ENCODE measurements at places on chromosomes 2 and 18. TPM values are rescaled to one million over a fixed set of nuclear protein-coding genes. Genes with fewer than 3 reads are reported as not detected.

- H3K4me3 ChIP-seq = no peak overlapping the region
- no peaks in the 10 kb centered on the region for H3K27me3 ChIP-seq
- DNase-seq = no peak
- no peaks in the 10 kb centered on the region for H3K36me3 ChIP-seq
Observed at GRCh38 chr18:76656925-76657827, 162.1 kb upstream of the ZNF516 start.

DNA sequence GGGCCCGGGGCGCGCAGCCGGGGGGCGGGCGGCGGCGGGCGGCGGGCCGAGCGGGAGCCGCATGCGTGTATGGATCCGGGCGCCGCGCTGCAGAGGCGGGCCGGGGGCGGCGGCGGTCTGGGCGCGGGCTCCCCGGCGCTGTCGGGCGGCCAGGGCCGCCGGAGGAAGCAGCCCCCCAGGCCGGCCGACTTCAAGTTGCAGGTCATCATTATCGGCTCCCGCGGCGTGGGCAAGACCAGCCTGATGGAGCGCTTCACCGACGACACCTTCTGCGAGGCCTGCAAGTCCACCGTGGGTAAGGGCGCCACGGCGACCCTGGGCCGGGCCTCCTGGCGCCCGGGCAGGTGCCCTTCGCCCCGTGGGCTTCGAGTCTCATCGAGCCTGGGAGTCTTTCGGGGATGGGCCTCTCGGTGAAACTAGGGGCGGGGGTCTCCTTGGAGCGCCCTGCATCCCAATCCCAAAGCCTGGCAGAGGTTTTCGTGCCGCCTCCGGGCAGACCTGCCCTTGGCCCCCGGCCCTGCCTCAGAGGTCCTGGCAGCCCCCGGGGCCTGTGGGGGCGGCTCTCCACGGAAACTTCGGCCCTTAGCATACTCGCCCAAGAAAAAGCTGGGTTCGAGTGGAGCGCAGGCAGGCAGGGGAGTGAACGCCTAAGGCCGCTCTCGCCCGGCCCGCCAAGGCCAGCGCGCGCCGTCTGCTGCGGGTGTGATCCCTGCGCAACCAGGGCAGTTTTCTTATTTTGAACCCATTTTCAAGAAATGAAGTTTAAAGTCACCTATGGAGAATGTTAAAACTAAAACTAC, 622 bp downstream of the RAB12 start:
- H3K4me3 ChIP-seq = peak overlapping the region; percentile 83
- peaks cover 12% of the 10 kb centered on the region for H3K4me1 ChIP-seq
- peaks cover 13% of the 10 kb centered on the region for H3K36me3 ChIP-seq
- DNase-seq = no peak
- H3K27me3 ChIP-seq = no peaks in the 10 kb centered on the region

DNA sequence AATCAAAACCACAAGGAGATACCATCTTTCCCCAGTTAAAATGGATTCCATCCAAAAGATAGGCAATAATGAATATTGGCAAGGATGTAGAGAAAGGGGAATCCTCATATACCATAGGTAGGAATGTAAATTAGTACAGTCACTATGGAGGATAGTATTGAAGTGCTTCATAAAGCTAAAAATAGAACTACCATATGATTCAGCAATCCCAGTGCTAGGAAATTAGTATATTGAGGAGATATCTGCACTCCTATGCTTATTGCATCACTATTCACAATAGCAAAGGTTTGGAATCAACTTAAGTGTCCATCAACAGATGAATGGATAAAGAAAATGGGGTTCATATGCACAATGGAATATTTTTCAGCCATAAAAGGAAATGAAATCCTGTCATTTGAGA, 251.2 kb downstream of the ZNF804A start:
- H3K4me3 ChIP-seq = no peak overlapping the region
- H3K36me3 ChIP-seq = no peaks in the 10 kb centered on the region
- H3K27ac ChIP-seq = no peak overlapping the region

REG1B gene
- total RNA-seq = 2.3 TPM

DNA sequence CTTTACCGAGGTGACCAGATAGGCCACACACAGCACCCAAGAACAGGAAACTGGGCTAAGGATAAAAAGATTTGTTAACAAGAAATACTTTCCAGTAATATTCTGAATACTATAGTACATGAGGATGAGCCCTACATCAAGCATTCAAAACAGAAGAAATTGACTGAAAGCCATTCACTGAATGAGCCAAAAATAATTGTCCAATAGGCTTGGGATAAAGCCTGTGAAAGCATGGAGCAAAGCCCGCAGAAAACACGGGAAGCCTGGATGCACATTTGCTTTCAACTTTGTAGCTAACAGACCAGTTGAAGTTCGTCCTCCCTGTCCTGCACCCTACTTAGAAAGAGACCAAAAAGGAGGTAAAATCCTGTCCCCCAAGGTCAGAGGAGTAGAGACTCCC, 56.3 kb downstream of the DIPK1C start:
- H3K27me3 ChIP-seq = peaks cover 40% of the 10 kb centered on the region
- no peaks in the 10 kb centered on the region for H3K4me1 ChIP-seq
- H3K36me3 ChIP-seq = no peaks in the 10 kb centered on the region

DNA sequence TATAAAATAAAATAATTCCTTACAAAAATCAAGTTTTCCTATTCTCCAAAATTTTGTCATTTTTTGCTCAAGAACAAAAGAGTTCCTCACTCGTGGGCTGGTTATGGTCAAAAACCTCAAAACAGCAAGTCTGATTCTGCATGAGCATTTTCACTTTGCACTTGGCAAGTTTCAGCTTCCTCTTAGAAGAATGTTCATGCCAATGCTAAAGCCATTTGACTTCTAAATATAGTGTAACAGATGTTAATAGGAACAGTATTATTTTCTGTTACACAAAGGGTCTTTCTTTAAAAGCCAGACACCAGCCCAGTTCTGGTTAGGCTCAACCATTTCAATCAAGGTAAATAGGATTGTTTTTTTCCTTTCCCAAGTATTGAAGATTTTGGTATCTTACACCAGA, 261.3 kb upstream of the CCDC68 start:
- no peak overlapping the region for H3K4me3 ChIP-seq
- no peaks in the 10 kb centered on the region for H3K4me1 ChIP-seq
- H3K36me3 ChIP-seq = no peaks in the 10 kb centered on the region
- no peak for DNase-seq

- no peaks in the 10 kb centered on the region for H3K4me1 ChIP-seq
- H3K4me3 ChIP-seq = no peak overlapping the region
- H3K27ac ChIP-seq = no peak overlapping the region
- peaks cover 32% of the 10 kb centered on the region for H3K27me3 ChIP-seq
Observed at GRCh38 chr2:27713201-27713600, 49.5 kb downstream of the SLC4A1AP start.

- no peak overlapping the region for H3K4me3 ChIP-seq
- no peak for DNase-seq
- H3K27me3 ChIP-seq = peaks cover 8% of the 10 kb centered on the region
- H3K36me3 ChIP-seq = no peaks in the 10 kb centered on the region
Observed at GRCh38 chr2:29388071-29388470, 272.9 kb downstream of the CLIP4 start.

- no peak overlapping the region for H3K4me3 ChIP-seq
- no peak overlapping the region for H3K27ac ChIP-seq
- H3K36me3 ChIP-seq = no peaks in the 10 kb centered on the region
- DNase-seq = no peak
Observed at GRCh38 chr2:133633881-133634409, 65.7 kb upstream of the NCKAP5 start.

GRCh38 chr2:192190474-192190873, 4.3 kb downstream of the TMEFF2 start:
- H3K4me3 ChIP-seq = no peak overlapping the region
- DNase-seq = no peak
- no peak overlapping the region for H3K27ac ChIP-seq

EVX2 gene
- total RNA-seq = not detected

DNA sequence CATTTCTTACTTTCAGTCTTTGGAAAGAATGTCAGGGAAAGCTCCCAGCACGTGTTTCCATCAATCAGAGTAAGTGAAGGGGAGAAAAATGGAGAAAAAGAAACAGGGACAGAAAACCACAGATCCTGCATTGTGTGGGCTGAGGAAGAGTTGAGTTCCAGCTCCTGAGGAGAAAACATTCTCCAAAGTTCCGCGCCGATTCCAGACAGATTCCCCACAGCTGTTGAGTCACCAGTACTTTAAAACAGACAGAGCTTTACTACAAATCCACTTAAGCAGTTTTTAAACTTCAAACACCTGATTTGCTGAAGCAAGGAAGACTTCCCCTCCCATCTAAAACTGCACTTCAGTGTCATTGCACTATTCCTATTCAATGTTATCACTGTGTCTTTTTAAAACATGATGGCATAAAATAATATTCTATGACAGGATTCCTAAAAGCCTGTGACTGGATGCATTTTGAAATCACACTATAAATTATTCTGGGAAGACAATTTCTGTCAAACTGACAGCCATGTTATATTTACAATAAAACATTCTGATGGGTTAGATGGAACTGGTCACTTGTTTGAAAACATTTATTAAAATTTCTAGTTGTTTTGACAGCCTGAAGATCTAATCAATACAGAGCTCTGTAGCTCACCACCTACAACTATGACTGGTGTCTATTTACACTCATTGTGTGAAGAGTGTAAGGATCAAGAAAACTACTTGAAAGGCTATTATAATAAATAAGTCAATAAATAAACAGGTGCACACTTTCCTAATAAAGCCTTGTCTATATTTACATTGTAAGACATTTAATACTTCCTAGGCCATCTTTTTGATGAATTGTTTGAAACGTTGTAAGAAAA, 40.9 kb downstream of the TCF4 start:
- H3K36me3 ChIP-seq = no peaks in the 10 kb centered on the region
- H3K27ac ChIP-seq = 0 out of 3 replicates have a peak overlapping the region, but pooled peaks have one; percentile 4
- no peak overlapping the region for H3K4me3 ChIP-seq
- no peak for DNase-seq
- H3K4me1 ChIP-seq = peaks cover 41% of the 10 kb centered on the region

KATNAL2 gene
- total RNA-seq = 0.91 TPM

GRCh38 chr2:45649858-45650811, 1.3 kb upstream of the PRKCE start:
- DNase-seq = peak; percentile 46
- H3K27me3 ChIP-seq = peaks cover 55% of the 10 kb centered on the region
- H3K36me3 ChIP-seq = no peaks in the 10 kb centered on the region
- peak overlapping the region; percentile 72 for H3K4me3 ChIP-seq
- peak overlapping the region; percentile 37 for H3K27ac ChIP-seq

SNRNP27 gene
- total RNA-seq = 61.0 TPM

LHCGR gene
- total RNA-seq = not detected

DNA sequence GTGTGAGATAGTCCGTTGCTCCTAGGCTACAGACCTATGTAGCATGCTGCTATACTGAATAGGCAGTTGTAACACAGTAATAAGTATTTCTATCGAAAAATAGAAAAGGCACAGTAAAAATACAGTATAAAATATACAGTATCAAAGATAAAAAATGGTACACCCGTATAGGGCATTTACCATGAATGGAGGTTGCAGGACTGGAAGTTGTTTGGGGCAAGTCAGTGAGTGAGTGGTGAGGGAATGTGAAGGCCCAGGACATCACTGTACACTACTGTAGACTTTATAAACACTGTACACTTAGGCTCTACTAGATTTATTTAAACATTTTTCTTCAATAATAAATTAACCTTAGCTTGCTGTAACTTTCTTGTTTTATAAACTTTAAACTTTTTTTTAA, 3.5 kb downstream of the MAP3K20 start:
- no peak for DNase-seq
- peaks cover 17% of the 10 kb centered on the region for H3K4me1 ChIP-seq
- H3K27ac ChIP-seq = no peak overlapping the region
- no peaks in the 10 kb centered on the region for H3K27me3 ChIP-seq

SP140L gene
- total RNA-seq = 11.3 TPM

KCNE4 gene
- not detected for total RNA-seq

GRCh38 chr2:65863713-65864112, 431.3 kb upstream of the SPRED2 start:
- DNase-seq = no peak
- H3K36me3 ChIP-seq = no peaks in the 10 kb centered on the region
- no peaks in the 10 kb centered on the region for H3K4me1 ChIP-seq
- H3K27me3 ChIP-seq = peaks cover 10% of the 10 kb centered on the region
- H3K4me3 ChIP-seq = no peak overlapping the region
- H3K27ac ChIP-seq = no peak overlapping the region

EFHD1 gene
- total RNA-seq = 5.2 TPM

RESP18 gene
- total RNA-seq = not detected

GRCh38 chr2:42663828-42664227, 95.4 kb downstream of the MTA3 start:
- H3K27me3 ChIP-seq = no peaks in the 10 kb centered on the region
- H3K27ac ChIP-seq = peak overlapping the region; percentile 6
- H3K4me1 ChIP-seq = peaks cover 5% of the 10 kb centered on the region
- no peaks in the 10 kb centered on the region for H3K36me3 ChIP-seq
- H3K4me3 ChIP-seq = no peak overlapping the region
- DNase-seq = no peak

DNA sequence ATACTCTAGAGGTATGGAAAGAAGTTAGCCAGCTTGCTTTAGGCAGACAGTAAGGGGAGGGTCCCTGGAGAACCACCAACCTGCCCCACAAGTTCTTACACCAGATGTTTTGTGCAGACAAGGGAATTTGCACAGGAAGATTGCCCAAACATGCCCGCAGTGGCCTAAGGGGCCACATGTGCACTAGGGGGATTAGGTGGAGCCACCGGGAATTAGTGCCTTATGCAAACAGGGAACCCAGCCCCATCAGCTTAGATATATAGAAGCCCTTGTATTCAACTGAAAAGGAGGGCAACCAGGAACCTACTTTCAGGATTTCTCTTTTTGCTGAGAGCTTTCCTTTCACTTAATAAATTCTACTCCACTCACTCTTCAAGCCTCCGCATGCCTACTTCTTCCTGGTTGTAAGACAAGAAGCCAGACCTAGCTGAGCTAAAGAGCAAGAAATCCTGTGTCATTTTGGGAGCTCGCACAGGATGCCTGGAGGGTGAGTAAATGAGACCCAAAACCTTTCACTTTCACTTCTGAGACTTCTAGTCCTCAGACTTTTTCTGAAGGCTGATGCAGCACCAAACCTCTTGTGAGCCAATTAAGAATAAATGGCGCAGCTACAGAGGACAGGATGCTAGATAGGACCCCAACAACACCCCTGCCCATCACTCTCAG, 146.3 kb downstream of the GCA start:
- no peaks in the 10 kb centered on the region for H3K27me3 ChIP-seq
- DNase-seq = no peak
- no peak overlapping the region for H3K4me3 ChIP-seq
- H3K27ac ChIP-seq = no peak overlapping the region
- no peaks in the 10 kb centered on the region for H3K4me1 ChIP-seq

ARID5A gene
- total RNA-seq = 12.4 TPM

ALPG gene
- total RNA-seq = not detected

GRCh38 chr18:21163647-21164547, 52.3 kb upstream of the ROCK1 start:
- no peaks in the 10 kb centered on the region for H3K4me1 ChIP-seq
- H3K36me3 ChIP-seq = no peaks in the 10 kb centered on the region
- DNase-seq = no peak
- no peak overlapping the region for H3K4me3 ChIP-seq
- no peak overlapping the region for H3K27ac ChIP-seq

DNA sequence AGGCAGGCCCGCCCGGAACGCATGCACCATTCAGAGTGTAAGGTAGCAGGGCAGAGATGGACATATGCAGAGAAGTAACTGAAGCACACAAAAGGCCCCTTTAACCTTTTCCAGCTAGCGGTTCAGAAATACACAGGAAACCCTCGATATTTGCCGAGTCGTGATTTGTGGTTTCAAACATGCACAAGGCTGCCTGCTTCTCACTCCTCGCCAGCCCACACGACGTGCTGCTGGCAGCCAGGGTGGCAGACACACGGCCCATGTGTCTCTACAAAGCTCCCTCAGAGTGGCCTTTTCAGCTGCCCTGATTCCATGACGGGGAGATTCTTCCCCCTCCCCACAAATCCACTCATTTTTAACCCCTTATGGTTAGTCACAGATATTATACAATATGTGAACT, 23.6 kb downstream of the ZBTB7C start:
- H3K4me1 ChIP-seq = no peaks in the 10 kb centered on the region
- H3K27me3 ChIP-seq = peaks cover 2% of the 10 kb centered on the region
- H3K4me3 ChIP-seq = no peak overlapping the region
- no peak for DNase-seq
